ENCODE measurements at places on chromosomes 12 and 14.

GRCh38 chr14:44490966-44491365, 16.1 kb downstream of the FSCB start:
- no peak for DNase-seq

DNA sequence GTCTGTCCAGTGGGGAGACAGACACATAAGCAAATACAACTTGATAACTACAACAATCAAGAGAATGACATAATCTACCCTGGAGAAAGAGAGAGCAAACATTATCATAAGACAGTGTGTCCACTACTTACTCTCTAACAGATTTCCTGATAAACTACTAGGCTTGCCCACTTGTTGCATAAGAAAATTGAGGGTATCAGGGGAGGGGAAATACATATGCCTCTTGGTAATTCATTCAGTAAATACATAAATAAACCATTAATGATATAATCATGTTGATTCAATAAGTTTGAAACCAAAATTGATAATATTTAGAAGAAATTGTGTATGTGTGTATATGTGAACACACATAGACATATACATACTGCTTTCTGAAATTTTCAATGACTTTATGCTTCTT, 76.6 kb downstream of the ERGIC2 start:
- DNase-seq = no peak

GRCh38 chr14:59582161-59582560, 5.5 kb upstream of the CCDC175 start:
- DNase-seq = no peak

DNA sequence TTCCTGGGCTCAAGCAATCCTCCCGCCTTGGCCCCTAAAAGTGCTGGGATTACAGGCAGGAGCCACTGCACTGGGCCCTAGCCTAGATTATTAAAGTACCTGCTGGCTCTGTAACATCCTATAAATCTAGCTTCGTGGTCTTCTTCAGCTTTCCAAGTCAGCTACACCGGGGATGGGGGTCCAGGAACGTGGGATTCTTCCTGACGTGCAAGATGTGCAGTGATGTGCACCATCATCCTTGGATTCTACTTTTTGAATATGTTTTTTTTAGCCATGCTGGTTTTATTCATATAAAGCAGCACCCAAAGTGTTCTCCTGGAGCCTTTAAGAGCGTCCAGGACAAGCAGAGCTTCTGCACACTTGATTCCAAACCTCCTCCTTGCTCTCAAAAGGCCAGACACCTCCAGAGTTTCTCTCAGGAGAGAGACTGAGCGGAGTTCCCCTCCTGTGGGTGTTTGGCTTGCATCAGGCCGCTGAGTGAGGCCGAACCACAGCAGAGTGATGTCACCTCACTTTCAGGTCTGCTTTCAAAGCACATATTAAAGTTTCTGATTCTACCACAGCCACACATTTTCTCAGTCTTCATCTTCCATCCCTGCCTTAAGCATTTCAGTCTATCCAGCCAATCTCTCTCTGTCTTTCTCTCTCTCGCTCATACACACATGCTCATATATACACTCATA, 33.4 kb downstream of the VCPKMT start:
- peak; percentile 71 for DNase-seq

DNA sequence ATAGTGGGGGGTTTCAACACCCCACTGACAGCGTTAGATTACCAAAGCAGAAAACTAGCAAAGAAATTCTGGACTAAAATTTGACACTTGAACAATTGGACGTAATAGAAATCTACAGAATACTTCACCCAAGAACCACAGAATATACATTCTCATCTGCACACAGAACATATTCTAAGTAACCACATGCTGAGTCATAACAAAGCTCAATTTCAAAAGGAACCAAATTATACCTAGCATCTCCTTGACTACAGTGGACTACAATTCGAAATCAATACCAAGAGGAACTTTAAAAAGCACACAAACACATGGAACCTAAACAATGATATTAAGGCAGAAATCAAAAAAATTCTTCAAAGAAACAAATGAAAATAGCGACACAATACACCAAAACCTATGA, 871.6 kb upstream of the MDGA2 start:
- DNase-seq = no peak

DNA sequence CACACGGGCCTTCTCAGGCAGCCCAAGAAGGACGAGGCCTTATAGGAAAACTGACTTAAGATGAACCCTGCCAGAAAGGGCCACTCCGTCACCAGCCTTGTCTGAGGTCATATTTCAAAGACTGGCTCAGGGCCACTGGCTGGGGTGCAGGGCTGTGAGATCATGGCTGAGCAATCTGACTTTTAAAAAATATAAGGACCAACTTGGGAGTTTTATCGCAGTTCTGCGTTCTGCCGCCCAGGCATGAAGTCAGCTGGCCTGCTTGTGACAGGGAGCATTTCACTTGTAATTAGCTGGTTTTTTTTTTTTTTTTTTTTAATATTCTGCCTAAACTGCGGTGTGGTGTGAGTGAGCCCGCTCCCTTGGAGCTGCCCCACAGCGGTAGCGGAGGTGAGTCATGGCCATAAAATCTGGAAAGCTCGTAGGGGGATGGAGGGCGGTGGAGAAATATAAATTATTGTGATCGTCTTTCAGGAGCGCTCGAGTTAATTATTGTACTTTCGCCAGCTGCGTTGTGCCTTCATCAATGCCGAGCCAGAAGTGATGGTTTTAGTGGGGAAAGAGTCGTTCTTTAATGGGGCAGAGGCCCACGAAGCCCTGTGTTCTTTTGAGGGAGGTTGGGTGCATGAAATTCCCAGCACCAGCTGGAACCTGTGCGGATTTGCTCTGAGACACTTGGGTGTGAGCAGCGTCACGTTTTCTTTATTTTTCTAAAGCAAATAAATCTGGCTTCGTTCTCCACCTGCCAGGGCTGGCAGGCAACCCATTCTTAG, 231.9 kb downstream of the C12orf75 start:
- DNase-seq = no peak

GRCh38 chr14:78857974-78858373, 687.8 kb downstream of the NRXN3 start:
- DNase-seq = no peak

- DNase-seq = no peak
Observed at GRCh38 chr12:72011374-72011773, 72.7 kb downstream of the TPH2 start.

GRCh38 chr12:6376870-6377666, 1.7 kb upstream of the SCNN1A start:
- DNase-seq = no peak

DNA sequence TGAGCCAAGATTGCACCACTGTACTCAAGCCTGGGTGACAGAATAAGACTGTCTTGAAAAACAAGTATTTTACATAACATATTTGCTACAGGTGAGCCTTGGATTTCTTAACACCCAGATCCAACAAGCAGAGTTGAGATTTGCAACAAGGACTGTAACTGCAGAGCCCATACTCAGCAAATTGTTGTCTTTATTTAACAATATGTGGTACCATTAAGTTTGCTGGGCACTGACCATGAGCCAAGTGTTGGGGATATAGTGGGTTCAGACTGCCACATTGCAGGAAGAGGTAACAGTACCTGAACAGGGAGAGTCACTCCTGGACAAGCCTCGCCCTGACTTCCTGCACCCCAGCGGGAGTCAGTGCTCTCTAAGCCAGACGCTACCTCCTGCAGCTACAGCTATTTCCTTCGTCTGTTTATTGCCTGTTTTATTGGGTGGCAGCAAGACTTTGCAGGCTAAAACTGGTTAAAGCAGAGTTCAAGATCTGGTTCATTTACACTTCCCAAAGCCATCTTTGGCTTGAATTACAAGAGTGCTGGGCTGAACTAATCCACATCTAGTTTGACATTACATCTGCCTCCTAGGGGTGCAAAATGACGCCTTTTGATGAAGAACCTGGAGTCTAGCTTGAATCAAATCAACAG, 12.5 kb downstream of the AHSA1 start:
- no peak for DNase-seq

DNA sequence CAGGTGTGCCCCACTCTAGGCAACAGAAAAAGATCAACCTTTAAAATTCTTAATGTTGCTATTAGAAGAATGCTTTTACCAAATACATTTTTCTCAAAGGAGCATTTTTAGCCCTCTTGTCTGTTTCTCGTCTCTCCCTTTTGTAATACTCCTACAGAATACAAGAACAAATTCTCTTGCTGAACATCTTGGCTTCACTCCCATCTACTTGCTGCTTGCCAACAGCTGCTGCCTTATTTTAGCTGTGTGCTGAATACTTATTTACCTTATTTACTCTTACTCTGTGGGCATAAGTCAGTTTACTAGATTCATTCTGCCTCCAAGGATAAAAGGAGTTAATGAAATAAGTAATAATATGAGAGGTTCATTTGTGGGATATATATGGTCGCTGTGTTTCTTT, 70.8 kb downstream of the POLR3B start:
- no peak for DNase-seq

DNA sequence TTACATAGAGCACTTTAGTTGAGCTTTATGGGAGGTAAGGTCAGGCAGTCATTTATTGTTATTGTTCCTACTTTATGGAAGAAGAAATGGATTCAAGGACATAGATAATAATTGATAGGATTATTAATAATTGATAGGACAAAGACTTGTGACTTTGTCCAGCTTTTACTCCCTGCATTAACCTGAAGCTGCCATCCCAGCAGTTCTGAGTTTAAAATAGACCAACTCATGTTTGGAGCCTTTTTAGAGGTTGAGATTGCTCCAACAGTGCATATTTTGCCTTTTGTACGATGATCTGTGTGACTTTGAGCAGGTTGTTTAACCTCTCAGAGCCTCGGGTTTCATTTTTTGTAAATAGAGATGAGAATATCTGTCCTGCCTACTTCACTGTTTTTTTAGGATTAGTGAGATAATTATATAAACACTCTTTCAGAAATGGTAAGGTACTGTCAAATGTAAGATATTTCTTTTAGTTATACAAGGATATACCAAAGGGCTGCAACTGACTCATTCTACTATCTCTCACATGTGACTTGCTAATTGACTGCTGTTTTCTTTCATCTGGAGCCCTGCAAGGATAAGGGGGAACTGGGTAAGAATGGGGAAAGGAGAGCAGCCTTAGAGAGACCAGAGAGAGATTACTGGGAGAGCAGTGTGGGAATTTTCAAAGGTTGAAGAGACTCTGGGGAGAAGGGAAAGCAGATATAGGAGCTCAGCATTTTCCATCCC, 15.3 kb downstream of the WDR20 start:
- DNase-seq = no peak

- no peak for DNase-seq
Observed at GRCh38 chr12:5868625-5869295, 76.3 kb downstream of the ANO2 start.

- DNase-seq = no peak
Observed at GRCh38 chr14:104082807-104083206, 2.7 kb upstream of the ASPG start.

DNA sequence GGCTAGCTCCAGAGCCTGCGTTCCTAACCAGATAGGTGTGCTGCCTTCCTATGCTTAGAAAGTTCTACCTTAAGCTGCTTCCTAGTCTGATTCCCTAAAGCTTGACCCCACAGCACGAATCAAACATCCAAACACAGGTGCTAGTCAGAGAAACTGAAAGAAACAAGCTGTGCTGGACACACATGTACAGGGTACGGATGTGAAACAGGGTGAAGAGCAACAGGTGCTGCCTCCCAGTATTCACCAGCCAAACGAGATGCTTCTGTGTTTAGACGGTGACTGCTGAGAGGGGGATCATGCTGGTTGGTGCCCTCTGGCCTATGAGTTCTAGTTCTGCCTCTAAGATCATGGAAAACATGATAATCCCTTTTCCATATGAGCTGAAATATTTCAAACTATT, 105.3 kb downstream of the GRIP1 start:
- DNase-seq = no peak

- DNase-seq = no peak
Observed at GRCh38 chr12:131766382-131767107, 55.7 kb downstream of the SFSWAP start.

GRCh38 chr12:32030151-32030550, 70.9 kb downstream of the RESF1 start:
- DNase-seq = no peak

- no peak for DNase-seq
Observed at GRCh38 chr12:50275556-50275955, 7.8 kb downstream of the LIMA1 start.

GRCh38 chr14:77102154-77102553, 4.1 kb downstream of the CIPC start:
- DNase-seq = no peak

DNA sequence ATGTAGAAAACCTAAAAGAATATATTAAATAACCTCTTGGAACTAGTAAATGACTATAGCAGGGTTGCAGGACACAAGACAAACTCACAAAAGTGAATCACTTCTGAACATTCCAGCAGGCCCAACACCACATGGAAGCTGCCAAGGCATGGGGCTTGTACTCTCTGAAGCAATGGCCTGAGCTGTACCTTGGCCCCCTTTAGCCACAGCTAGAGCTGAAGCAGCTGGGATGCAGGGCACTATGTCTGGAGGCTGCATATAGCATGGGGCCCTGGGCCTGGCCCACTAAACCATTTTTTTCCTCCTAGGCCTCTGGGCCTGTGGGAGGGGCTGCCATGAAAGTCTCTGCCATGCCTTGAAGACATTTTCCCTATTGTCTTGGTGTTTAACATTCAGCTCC, 1067.3 kb downstream of the LRFN5 start:
- DNase-seq = no peak

- DNase-seq = no peak
Observed at GRCh38 chr12:120365675-120366340, 3.2 kb downstream of the MSI1 start.

- no peak for DNase-seq
Observed at GRCh38 chr12:29273178-29273843, 107.7 kb downstream of the ERGIC2 start.

- no peak for DNase-seq
Observed at GRCh38 chr14:95811813-95812212, 64.8 kb upstream of the TUNAR start.

DNA sequence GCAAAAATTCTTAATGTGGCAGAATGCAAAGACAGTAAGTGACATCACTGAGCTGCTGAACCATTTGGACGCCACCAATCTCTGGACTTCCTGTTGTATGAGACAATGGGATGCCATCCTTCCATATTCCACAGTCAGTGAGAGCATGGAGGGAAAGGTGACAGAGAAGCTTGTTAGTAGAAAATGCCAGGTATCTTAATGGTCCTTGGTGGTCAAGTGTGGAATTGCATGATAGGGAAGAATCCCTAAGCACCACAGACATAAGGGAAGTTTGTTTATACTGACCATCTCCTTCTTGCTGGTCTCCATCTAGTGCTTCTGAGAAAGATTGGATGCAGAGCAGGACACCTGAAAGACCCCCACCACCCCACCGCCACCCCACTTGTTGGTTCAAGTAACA, 1410.0 kb upstream of the TMEM132C start:
- DNase-seq = no peak

- no peak for DNase-seq
Observed at GRCh38 chr12:128578045-128578444, 245.7 kb downstream of the SLC15A4 start.

- no peak for DNase-seq
Observed at GRCh38 chr12:54786081-54786480, 68.2 kb upstream of the MUCL1 start.

- no peak for DNase-seq
Observed at GRCh38 chr14:100049220-100049619, 16.0 kb upstream of the EVL start.
